ENCODE measurements at places on chromosomes 2 and 18.
A peak's percentile ranks its signal among the peaks of the same experiment; 100 is the strongest.

DNA sequence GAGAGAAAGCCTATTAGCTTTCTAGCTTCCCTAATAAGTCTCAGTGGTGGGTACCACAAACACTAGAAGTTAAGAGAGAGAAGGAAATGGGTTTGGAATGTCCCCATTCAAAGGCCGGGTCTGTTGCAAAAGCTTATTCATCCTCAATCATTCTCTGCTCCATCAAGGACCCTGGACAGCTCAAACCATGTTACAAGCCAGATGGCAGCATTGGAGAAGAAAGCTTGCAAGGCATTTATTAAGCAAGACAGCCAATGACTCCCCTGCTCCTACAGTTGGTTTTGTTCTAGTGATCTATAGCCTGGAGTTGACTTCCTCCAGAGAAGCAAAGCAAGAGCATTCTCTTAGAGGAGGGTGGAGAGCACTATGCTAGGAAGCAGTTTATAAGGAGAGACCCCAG lies 86.9 kb upstream of the LMAN1 start:
- DNase-seq = no peak

DNA sequence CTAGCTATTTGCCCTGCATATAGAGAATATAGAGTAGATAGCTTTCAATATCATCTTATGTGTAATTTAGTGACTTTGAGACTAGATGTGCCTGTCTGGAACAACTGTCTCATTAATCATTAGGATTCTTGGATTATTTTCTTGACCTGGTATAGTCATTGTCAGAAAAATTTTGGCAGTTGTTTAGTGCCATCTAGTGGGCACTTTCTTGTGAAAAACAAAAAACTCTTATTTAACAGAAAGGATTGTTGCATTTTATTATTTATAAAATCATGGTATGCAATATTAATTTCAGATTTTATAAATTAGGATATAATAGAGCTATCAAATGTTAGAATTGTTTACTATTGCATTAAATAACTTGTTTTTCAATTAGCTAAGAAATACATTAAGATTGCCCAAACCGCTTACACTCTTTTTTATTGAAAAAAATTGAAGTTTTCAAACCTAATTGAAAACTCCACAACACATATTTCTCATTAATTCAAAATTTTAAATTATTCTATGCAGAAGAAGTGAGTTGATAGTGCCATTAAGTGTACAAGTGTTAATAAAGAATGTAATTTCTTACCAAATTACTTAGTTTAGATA lies 80.3 kb downstream of the DYNAP start:
- no peak for DNase-seq

GRCh38 chr18:25737710-25738311 lies 352.6 kb downstream of the SS18 start:
- DNase-seq = no peak

GRCh38 chr2:217497843-217498377 lies 504.9 kb downstream of the TNS1 start:
- DNase-seq = no peak

DNA sequence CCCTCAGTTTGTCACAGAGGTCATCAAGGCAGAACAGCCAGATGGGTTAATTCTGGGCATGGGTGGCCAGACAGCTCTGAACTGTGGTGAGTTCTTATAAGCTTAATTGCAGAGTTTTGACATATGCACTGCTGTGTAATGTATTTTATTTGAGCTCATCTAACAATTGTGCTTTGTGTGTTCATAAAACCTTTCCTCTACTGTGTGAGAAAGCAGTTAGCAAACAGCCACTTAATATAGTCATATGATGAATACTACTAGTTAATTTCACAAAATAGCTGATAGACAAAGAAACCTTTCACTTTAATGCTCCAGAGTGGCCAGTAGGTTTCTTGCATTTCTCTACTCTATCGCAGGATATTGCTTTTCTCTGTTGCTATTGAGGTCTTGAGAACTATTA lies 43.1 kb downstream of the CPS1 start:
- DNase-seq = no peak

DNA sequence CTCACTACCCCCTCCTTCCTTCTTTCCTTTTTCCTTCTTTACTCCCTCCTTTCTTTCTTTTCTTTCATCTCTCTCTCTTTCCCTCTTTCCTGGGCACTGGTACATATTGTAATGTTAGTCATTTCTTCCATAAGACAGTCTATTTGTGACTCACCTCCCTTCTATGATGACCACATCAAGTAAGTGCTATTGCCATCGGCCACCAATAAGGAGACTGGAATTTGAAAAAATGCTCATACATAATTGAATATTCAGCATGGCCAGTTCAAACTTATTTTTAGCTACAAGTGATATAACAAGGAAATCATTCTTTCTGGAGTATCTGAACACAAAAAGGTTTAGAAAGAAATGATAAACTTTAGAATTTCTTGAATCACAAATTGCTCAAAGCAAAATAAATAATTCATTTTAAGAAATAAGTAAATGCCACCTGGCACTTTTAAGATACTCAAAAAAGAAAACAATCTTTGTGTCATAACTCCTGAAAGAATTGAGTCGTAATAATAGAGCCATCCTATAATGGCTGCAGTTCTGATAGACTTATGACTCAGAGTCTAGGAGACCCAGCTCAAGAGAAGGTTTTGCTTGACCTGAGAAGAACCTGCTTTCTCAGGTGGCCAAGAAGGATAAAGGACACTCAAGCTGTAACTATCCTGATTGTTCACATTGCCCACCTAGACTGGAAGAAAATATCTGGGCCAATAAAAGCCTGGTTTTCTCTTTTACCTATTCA lies 51.6 kb upstream of the CCBE1 start:
- DNase-seq = no peak

- DNase-seq = no peak
These were observed 2.5 kb downstream of the GALNT3 start for GRCh38 chr2:165791421-165792103.

DNA sequence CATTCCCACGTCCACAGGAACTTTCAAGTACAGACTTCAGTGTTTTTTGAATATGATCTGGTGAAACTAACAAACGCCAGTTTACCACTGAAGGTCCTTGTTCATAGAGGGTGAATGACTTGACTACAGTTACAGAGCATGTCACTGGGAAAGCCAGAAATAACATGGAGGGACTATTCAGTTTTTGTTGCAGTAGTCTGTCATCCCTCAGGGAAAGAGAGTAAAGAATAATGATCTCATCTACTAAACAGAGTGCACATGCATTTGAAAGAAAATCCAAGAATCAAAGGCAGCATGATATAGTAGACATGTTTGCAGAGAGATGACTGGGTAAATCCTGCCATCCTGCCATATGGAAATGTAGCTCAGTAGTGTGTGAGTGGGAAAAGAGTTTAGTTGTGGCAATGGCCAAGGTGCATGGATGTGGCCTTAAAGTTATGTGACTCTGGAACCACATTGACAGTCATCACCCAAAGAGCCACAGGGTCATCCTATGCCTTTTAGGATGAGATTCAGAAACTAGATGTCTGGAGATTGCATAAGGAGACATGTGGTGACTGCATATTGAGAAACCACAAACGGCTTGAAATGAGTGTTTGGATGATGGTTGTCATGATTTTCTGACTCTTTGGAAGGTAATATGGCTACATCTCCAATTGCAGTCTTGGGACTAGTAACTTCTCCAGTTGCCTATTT lies 125.3 kb upstream of the ZEB2 start:
- no peak for DNase-seq

GRCh38 chr2:79580175-79580574 lies 67.3 kb downstream of the CTNNA2 start:
- no peak for DNase-seq

DNA sequence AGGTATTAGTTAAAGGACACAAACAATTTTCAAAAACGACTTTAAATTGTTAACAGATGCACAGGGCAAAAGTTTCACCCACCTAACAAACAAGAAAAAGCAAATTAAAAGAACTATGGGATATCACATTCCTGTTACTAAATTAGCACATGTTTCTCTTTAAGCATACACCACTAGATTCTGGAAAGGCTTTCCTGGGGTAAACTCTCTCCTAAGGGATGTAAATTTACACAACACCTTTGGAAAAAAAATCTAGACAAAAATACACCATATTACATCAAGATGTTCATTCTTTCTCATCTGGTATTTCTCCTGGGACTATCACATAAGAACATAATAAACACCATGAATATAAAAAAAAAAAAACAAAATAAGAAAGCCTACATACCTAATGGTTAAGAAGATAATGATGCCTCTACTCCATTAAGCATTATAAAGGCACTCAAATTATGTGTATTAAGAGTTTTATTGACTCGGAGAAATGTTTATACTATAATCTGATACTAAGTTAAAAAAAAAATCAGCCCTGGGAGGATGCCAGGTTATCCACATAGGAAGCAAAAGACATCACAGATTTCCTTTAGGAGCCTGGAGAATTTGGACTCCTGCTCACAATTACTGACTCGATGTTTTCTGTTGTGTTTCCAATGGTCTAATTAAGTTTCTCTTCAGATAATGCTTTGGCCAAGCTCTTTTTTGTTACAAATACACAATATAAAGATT lies 82.8 kb upstream of the AFF3 start:
- DNase-seq = no peak

- no peak for DNase-seq
These were observed 39.9 kb downstream of the TMEM178A start for GRCh38 chr2:39705638-39706037.

GRCh38 chr2:60439219-60439974 lies 114.1 kb downstream of the BCL11A start:
- peak; percentile 73 for DNase-seq

- DNase-seq = no peak
These were observed 88.5 kb downstream of the CDH2 start for GRCh38 chr18:28088477-28088876.

DNA sequence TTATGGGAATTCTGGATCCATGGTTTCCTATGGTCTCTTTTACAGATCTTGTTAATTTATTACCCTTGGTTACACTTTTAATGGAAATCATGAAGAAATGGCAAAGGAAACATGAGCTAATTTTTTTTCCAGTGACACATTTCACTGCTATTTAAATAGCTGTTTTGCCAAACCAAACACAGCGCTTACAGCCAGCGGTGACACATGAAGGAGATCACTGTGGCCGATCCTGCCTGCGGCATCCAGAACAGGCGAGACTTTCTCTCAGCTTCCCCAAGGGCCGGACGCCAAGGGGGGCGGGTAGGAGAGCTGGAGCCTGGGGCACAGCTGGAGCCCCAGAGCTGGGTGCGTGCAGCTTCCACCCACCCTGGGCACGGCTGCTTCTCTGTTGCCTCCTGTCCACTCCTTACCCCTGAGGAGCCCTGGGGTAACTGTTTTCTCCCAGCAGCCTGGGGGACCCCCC lies 81.4 kb upstream of the PKDCC start:
- no peak for DNase-seq

- DNase-seq = no peak
These were observed 26.1 kb upstream of the SERTAD2 start for GRCh38 chr2:64679673-64680425.

- DNase-seq = no peak
These were observed 13.1 kb upstream of the MC4R start for GRCh38 chr18:60385693-60386092.

GRCh38 chr2:1802046-1802445 lies 57.7 kb upstream of the PXDN start:
- no peak for DNase-seq

GRCh38 chr2:136281281-136282114 lies 163.5 kb upstream of the CXCR4 start:
- DNase-seq = no peak

GRCh38 chr18:8448130-8448529 lies 161.1 kb upstream of the RAB12 start:
- DNase-seq = no peak

DNA sequence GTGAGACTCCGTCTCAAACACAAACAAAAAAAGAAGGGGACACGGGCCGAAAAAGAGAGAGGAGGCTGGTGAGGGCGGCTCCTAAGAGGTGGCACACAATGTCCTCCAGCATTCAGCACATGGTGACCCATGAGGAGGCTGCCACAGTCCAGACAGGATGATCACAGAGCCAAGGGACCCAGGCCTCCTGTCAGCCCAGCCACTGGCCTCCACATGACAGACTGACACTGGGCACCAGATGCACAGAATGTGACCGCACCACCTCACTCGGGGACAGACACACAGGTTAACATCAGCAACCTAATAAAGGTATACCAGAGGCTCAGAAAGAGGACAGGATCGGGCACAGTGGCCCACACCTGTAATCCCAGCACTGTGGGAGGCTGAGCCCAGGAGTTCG lies 21.0 kb downstream of the PASK start:
- DNase-seq = no peak

- DNase-seq = no peak
These were observed 836.7 kb downstream of the CBLN2 start for GRCh38 chr18:71707400-71707799.

GRCh38 chr2:11309706-11310105 lies 34.7 kb downstream of the ROCK2 start:
- DNase-seq = no peak

- no peak for DNase-seq
These were observed 122.8 kb upstream of the DOCK10 start for GRCh38 chr2:225165052-225165451.

DNA sequence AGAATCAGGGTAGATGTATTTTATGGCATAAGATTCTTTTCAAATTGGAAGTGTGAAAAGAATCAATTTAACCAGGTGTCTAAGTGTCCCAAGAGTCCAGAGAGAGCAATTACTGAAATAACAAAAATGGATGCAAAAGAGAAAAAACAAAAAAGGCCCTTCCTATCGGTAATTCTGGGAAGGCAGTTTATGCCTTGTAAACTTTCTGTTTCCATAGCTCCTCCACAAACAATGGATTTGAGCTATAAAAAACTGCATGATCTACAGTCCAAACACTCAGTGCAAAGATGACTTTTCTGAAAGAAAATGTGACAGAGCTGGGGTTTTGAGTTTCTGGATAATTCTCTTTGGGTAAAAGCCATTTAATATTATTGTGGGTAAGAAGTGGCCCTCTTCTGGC lies 366.1 kb downstream of the EN1 start:
- no peak for DNase-seq

GRCh38 chr2:127562936-127563335 lies 27.5 kb downstream of the MYO7B start:
- no peak for DNase-seq

GRCh38 chr2:140177086-140177485 lies 1396.9 kb upstream of the NXPH2 start:
- DNase-seq = no peak

DNA sequence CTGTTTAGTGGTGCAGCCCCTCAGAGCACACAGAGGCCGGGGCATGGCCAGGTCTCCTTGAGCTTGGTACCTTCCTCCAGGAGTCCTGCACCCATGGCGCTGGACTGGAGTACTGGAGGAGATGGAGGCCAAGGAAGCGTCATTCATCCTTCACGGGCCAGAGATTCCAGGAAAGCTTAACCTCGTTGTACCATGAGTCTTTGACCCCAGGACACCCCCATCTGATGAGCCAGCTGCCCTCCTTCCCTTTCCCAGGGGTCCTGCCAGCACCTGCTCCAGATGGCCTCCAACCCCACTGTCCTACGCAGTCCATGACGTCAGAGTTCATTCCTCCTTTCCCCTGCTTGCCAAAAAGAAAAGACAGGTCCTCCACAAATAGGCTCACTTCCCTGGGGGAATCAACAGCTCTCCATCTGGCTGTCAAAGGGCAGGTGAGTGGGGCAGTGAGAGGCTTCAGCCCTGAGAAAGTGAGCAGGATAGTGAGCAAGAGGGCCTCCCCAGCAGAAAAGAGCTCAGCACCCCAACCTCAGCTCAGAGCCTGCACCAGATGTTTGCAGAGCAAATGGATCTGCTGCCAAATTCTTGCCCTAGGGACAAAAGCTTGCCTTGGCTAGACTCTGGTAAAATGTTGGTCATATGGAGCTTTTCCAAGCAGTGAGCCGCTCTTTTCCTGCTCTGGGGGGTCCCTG lies 4.5 kb upstream of the NPPC start:
- no peak for DNase-seq

- no peak for DNase-seq
These were observed 59.8 kb downstream of the GTF2A1L start for GRCh38 chr2:48677450-48677849.

GRCh38 chr2:233654501-233654900 lies 17.2 kb upstream of the UGT1A9 start:
- DNase-seq = no peak
